ENCODE measurements at places on chromosomes 16 and 17.

GRCh38 chr17:55040611-55041010 is 72.0 kb downstream of the STXBP4 start:
- DNase-seq: no peak

GRCh38 chr17:37564252-37564651 is 45.0 kb downstream of the SYNRG start:
- DNase-seq: no peak

DNA sequence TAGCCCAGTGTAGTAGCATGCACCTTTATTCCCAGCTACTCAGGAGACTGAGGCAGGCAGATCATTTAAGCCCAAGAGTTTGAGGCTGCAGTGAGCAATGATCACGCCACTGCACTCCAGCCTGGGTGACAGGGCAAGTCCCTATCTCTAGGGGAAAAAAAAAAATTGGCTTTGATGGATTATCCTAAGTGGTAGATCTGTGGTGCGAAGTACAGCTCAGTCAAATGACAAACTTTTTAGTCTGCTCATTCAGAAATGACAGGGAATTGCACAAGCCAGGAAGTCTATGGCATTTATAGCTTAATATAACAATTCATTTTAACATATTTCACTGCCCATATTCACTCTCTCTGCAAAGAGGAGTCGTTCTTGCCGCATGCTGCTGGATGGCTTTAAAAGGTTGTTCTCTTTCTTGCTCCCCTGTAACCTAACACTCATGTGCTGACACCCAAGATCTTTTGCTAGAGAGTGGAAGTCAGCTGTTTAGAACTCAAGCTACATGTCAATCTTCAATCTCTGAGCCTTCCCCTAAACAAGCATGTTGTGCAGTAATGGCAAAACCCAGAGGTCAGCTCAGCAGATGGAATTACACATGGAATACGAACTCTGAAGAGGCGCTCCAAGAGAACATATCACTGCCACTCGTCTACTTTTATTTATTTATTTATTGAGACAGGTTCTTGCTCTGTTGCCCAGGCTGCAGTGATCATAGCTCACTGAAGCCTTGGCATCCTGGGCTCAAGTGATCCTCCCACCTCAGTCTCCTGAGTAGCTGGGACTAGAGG is 32.8 kb downstream of the RNF157 start:
- DNase-seq: no peak

- no peak for DNase-seq
These were observed 1.1 kb downstream of the USP31 start for GRCh38 chr16:23148166-23148512.

GRCh38 chr17:80132906-80133625 is 13.9 kb downstream of the EIF4A3 start:
- DNase-seq: no peak

DNA sequence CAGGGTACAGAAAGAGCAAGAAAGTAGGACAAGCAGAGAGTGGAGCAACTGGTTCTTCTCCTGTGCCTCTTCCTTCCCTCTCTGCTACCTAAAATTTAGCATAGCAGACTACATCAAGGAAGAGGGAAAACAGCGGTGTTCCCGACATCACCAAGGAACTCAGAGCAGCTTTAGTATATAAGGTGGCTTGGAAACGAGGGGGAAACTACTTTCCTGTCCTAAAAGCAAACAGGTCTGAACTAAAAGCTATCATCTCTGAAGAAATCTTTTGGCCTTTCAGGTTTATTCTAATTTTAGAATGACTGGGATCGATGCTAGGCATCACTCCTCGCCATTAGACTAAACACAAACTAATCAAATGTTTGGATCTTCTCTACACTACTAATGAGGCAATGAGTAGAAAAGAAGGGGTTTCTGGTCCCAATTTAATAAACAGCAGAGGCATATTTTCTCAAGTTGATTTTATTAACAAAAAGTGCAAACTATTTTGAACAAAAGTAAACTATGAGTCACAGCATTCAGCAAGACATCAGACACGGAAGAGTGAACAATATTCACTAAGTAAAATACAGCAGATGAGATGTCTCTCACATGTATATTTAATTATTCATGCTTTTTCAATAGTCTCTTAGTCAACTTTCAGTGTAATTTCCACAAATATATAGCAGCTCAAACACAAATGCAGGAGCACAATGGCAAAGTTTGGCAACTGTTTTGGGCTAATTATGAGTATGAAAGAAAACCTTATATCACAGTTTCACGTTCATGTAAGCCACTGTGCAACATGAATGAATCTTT is 108.7 kb downstream of the TRIM37 start:
- peak; percentile 9 for DNase-seq

DNA sequence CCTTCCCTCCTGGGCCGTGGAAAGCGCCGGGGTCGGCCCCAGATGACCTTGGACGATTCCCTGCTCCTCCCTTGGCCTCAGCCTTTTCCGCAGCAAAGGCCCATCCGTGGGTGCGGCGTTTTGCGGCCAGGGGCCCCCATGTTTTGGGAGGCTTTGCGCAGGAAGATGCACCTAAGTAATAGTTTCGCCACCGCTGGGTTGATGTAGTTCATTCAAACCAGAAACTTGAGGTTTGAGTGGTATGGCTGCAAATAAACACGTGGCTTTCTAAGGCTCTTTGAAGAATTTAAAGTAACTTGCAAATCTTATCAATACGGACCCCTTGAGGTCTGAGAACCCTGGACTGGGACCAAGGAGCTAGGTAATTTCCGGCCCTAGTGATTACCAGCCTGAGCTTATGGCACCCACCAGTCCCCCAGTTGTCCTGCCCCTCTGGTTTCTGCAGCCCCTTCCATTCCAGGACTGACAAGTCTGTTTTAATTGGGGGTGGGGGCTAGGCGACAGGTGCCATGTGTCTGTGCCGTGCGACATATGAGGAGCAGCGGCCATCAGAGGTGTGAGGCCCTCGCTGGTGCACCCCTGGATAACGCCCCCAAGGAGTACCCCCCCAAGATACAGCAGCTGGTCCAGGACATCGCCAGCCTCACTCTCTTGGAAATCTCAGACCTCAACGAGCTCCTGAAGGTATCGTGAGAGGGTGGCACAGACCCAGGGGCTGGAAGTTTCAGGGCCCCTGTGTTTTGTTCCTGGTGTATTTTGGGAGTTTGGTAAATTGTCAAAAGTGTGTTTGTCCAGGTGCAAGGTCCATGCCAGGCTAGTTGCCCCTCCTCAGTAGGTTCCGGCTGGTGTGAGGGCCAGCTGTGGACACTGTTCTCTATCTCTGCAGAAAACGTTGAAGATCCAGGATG is 834 bp downstream of the MRPL12 start:
- DNase-seq: no peak
